ENCODE measurements at places on chromosomes 2 and 18. TPM values are rescaled to one million over a fixed set of nuclear protein-coding genes. Genes with fewer than 3 reads are reported as not detected.

RBM44 gene
- 0.65 TPM for total RNA-seq

VAMP8 gene
- total RNA-seq: 1.7 TPM

CDH19 gene
- not detected for total RNA-seq

SLC30A3 gene
- total RNA-seq: 0.09 TPM

KIF3C gene
- 11.8 TPM for total RNA-seq

STPG4 gene
- total RNA-seq: not detected

SEMA4F gene
- 3.6 TPM for total RNA-seq

NXPH2 gene
- total RNA-seq: not detected

CDH2 gene
- total RNA-seq: 64.1 TPM
